ENCODE measurements at places on chromosomes 13 and 19.
A peak's percentile ranks its signal among the peaks of the same experiment; 100 is the strongest.

DNA sequence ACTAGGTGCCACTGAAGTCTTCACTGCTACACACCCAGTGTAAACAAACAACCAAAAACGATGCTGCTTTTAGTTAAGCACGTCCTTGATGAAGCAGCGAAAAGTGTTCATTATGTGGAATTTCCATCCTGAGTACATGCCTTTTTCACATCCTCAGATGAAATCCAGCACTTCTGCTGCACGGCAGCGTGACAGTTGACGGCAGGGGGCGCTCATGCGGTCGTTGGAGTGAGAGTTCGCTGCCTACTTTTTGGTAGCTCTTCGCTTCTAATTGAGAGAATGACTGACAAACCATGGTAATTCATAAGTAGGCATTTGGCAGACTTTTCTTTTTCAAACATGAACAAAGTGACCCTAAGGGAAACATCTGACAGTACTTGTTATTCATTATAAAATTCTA lies 1124.9 kb downstream of the EFNB2 start:
- DNase-seq, result no peak

DNA sequence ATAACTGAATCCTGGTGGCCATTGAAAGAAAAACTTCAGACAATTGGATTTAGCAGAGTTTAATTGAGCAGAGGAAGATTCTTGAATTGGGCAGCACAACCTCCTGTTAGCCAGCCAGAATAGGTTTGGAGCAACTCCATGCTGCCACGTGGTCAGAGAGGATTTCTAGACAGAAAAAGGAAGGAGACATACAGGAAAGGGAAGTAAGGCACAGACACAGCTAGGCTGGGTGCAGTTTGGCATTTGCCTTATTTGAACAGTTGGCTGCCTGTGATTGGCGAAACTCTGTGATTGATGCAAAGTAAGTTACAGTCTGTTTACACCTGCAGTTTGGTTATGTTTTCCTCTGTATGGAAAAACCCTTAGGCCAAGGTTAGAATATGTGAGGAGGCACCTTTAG lies 85.8 kb upstream of the SPATA13 start:
- DNase-seq, result no peak

GRCh38 chr13:41579168-41579567 lies 121.8 kb downstream of the RGCC start:
- no peak for DNase-seq

- DNase-seq, result no peak
These were observed 1.5 kb upstream of the ZNF561 start for GRCh38 chr19:9622531-9622930.

- no peak for DNase-seq
These were observed 121.9 kb upstream of the GJB6 start for GRCh38 chr13:20353973-20354372.

GRCh38 chr13:79625517-79625916 lies 144.6 kb downstream of the NDFIP2 start:
- DNase-seq, result no peak

DNA sequence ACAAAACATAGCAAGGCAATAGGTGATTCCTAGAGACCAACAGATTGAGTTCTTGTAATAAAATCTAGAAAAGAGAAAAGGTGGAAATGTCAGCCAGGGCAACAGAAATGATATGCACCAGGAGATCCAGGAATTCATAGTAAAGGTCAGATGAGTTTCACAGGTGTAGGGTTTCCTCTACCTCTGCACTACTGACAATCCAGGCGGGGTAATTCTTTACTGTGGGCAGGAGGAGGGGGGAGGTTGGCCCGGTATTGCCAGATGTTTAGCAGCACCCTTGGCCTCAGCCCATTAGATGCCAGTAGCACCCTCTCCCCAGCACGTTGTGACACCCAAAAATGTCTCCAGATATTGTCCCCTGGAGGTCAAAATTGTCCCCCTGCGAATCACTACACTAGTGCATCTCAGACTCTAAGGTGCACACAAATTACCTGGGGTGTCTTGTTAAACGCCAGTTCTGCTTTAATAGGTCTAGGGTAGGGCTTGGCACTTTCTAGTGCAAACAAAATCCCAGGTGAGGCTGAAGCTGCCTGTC lies 3.5 kb upstream of the UBAC2 start:
- no peak for DNase-seq

- DNase-seq, result no peak
These were observed 4.8 kb upstream of the DPRX start for GRCh38 chr19:53626976-53627375.

- DNase-seq, result no peak
These were observed 5.7 kb downstream of the ERF start for GRCh38 chr19:42249149-42249750.

DNA sequence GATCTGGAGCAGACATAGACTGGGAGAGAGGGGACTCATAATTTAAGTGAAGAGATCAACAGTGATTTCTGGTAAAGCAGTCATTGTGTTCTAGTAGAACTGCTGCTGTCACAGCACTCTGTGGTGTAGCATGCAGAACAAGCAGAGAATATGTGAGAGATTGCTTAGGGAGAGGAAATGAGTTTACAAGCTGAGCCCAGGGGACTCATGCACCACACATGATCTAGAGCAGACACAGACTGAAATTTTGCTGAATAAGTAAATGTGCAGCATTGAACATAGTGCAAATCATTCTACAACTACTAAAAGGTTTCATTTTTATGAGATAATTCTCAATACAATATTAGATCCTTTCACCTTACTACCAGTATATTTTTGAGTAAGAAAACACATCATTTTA lies 125.7 kb downstream of the MYO16 start:
- no peak for DNase-seq

GRCh38 chr13:33410619-33411018 lies 125.1 kb upstream of the STARD13 start:
- DNase-seq, result no peak

GRCh38 chr13:55999709-56000108 lies 1141.0 kb upstream of the PRR20A start:
- DNase-seq, result no peak

GRCh38 chr19:42066075-42066754 lies 3.8 kb downstream of the GRIK5 start:
- DNase-seq, result no peak

DNA sequence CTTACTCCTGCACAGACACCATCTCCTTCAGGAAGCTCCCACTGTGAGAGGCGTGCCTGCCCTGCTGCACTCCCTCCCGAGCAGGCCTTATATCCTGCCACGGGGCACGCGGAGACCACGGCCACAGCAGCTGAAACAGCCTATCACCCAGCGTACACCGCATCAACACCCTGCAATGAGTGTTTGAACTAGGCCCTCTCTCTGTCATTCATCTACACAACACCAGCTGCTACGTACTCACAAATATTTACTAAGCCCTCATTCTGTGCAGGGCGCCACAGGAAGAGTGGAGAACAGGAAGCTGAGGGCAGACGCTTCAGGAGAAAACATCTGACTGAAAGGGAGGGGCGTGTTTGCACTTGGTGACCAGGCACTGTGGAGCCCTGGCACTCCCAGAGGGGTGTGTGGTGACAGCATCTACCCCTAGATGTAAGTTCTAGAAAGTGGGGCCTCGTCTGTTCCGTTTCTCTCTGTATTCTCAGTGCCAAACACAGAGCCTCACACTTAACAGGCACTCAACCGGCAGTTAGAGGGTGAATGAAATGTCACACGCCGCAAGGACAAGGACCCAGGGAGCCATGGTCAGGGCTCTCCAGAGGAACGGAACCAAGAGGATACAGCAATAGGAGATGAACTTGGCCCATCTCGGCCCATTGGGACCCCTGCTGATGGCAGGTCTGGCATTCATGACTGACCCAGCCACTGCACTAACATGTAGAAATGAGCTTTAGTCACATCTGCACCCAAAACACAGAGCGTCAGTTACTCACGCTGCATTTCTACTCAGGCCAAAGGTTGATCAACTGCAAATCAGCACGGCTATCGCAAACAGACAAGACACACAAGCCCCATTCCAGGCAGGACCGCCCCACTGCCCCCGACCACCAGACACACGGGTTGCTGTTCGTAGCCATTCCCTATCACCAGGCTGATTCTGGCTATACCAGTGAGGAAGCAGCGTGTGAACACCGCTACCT lies 15.7 kb downstream of the RANBP3 start:
- DNase-seq, result peak; percentile 75

GRCh38 chr19:13976446-13976845 lies 24.1 kb downstream of the DCAF15 start:
- DNase-seq, result no peak

GRCh38 chr13:37129866-37130265 lies 24.4 kb upstream of the CSNK1A1L start:
- DNase-seq, result no peak

- DNase-seq, result no peak
These were observed 7.0 kb upstream of the PLA2G4C start for GRCh38 chr19:48117515-48118130.

DNA sequence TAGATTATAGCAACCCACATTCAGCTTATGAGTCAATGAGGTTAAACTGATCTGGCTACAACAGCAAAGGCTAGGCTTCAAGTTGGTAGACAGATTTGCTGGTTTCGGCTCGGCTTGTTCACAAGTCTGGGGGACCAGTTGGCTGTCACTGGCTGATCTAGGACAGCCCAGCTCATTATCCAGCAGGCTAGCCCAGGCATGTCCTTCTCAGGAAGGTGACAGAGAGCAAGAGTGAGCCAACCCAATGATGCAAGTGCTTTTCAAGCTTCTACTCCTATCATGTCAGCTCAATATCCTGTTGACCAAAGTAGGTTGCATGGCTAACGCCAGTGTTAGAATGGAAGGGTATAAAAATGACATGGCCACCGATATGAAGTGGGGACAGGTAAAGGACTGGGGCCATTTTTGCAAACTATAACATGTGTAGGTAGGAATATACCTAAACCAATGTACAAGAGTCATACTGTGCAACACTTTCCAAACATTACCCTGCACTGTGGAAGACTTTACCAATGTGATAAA lies 220.9 kb upstream of the SOX21 start:
- DNase-seq, result no peak

- no peak for DNase-seq
These were observed 21.5 kb downstream of the STARD13 start for GRCh38 chr13:33263976-33264619.

DNA sequence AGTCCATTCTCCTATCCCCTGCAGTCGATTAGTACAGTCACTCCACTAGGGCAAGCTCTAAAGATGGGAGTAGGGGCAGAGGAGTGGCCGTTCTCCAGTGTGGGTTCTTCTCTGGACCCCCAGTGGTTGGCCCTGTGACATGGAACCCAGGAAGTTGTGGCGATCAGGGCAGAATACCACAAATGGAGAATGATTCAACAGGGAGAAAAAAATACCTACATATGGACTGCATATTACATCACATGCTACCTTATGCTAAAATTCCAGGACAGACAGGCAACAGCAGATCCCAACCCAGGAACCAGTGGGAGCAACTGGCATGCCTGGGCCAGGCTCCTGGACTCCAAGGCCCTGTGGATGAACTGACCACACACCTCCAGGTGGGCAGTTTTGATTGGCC lies 20.4 kb downstream of the POU2F2 start:
- DNase-seq, result no peak

DNA sequence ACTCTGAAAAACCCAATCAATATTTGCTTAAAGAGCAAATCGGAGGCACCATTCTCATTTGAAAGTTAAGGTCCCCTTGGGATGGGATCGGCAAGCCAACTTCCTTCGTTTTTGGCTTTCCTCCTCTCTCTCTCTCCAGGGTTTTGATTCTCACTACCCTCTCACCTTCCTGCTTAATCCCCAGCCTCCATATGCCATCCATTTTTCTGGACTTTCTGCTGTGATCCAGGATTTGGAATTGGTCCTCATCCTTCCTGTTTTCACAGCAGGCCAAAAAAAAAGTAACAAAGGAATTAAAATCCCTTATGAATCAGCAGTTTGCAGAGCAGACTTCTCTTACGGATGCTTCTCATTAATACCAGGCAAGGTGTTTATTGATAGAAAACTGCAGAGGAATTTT lies 283.1 kb upstream of the TMTC4 start:
- DNase-seq, result no peak

GRCh38 chr13:101327871-101328270 lies 88.4 kb downstream of the NALCN start:
- DNase-seq, result no peak

DNA sequence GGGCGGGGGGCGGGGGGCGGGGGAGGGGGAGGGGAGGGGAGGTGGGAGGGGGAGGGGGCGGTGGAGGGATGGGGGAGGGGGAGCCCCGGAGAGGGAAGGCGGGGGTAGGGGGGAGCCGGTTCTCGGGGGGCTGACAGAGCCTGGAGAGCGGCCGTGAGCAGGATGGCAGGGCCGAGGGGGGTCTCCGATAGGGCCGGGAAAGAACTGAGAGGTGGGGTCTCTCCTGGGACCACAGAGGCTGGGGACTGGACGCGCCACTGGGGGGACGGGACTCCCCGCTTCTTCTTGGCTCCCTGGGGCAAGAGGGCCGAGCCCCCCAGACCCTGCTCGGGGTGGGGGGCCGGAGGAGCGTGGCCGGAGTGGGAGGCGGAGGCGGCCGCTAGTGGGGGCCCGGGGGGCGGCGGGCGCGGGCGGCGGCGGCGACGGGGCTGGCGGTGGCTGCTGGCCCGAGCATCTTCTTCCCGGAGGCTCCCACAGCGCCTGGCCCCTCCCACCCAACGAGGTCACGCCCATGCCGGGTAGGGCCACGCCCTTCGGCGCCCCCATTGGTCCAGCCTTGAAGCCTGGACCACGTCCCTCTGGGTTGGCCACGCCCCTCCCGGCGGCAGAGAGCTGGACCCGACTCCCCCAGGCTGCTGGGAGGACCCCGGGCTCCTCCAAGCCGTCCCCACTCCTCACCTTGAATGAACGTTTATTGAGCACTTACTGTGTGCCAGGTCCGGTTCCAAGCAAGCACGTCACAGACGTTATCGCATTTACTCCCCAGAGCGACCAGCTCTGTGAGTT lies at the start of gene NOVA2:
TSS of gene NOVA2 (minus strand) at position 313 of the 786 bp plus-strand sequence. CDS start 514 bp downstream, outside the sequence.
- DNase-seq, result peak; percentile 19

- peak; percentile 57 for DNase-seq
These were observed 6.4 kb upstream of the DMWD start for GRCh38 chr19:45798995-45799517.

- no peak for DNase-seq
These were observed 25.2 kb upstream of the ZNF845 start for GRCh38 chr19:53308339-53308811.

DNA sequence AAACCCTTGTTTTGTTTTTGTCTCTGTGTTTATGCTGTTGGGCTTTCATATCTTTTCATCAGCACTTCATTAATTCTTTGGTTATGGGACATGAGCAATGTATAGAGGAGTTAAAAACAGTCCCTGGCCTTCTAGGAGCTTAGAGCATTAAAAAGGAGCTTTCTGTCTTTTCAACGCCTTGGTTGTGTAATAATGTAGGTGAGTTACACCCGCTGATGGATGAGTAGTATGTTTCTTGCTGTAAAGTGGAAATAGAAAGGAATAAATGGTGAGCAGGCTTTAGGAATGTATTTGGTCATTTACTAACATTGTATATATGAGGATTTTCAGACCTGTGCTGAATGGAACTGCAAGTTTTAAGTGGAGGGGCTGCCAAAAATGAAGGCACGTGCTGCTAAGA lies 121.5 kb upstream of the RNF113B start:
- no peak for DNase-seq
